HT1080 (cell line): ENCODE measurements at places on chromosomes 2 and 18.

- DNase-seq: peak; percentile 35
Measured at GRCh38 chr18:23547846-23548245, 38.5 kb downstream of the NPC1 start.

DNA sequence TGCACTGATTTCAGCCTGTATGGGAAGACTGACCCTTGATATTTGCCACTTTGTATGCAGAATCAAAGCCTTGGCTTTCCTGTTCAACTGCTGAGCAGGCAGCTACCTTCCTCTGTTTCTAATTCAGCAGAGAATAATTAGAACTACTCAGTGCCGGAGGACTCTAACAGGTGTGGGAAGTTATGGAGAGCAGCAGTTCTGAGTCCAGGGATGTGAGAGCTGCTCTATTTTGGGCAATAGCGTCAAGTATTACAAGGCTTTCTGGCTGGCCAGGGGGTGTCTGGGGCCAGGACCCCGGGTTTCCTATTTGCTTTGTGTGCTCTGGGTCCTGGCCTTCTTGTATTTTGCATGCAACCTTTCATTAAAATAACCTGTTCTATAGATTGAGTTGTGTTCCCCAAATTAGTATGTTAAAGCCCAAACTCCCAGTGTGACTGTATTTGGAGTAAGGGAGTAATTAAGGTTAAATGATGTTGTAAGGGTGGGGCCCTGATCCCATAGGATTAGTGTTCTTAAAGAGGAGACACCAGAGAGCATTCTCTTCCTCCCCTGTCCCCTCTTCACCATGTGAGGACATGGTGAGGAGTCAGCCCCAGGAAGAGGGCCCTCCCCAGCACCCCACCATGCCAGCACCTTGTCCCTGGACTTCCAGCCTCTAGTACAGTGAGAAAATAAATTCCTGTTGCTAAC is 5.6 kb upstream of the NTSR2 start:
- DNase-seq: no peak

DNA sequence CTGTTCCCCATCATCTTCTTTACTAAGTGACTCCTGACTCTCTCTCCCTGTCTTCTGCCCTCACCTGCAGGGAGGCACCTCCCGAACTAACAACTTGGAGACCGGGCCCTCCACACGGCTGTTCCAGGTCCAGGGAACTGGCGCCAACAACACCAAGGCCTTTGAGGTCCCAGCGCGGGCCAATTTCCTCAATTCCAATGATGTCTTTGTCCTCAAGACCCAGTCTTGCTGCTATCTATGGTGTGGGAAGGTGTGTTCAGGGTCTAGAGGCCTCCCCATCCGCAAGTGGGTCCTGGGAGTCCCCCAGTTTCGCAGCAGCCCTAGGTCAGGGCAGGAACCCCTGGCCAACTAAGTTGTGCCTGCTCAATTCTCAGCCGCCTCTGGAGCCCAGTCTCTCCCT is 15.5 kb downstream of the VIL1 start:
- DNase-seq: no peak

DNA sequence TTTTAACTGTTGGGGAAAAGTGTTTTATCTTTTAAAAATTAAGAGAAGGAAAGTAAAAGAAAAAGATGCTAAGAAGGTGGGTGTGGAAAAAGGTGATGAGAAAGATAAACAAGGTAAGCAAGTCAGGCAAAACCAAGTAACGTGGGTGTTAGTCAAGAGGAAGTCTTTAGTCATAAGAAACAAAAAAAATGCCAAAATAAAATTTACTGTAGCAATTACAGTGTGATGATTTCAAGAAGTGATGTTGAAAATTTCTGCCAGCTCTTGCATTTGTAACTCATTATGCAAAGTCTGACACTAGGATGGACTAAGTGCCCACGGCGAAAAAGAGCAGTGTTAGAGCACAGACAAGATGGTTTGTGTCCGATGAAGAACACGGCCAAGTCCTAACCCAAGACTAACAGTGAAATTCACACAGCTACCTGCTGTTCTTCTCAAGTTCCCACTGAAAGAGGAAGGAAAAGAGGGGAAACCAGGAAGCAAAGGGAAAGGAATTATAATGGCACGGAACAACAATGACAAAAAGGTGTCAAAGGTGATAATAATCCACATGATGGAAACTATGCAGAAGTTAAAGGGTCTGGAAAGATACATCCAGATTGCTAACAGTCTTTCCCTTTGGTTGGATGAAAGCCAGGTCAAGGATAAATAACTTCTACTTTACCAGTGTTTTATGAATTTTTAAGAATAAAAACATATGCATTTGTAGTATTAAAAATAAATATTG is 34.1 kb downstream of the NOL10 start:
- no peak for DNase-seq

GRCh38 chr2:101052147-101052546 is 50.1 kb downstream of the RPL31 start:
- no peak for DNase-seq

GRCh38 chr18:63365876-63366212 is 1.2 kb downstream of the KDSR start:
- no peak for DNase-seq

DNA sequence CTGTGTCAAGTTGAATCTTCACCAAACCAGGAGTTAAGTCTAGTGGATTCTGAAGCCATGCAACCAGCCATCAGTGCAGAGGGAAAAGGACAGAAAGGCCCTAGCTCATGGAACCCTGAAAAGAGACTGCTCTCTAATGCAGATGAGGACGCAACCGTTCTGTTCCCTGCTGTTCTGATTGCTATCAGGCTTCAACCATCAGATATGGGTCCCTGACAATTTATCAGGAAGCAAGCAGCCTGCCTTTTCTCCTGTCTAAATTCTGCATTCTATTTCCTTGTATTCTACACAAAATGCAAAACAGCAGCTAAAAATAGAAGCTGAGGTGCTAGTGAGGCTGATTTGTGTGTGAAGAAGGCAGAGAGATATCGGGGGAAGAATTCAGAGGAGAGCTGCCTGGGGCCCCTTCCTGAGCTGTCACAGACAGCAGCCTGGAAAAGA is 68.4 kb upstream of the RTN4 start:
- no peak for DNase-seq

DNA sequence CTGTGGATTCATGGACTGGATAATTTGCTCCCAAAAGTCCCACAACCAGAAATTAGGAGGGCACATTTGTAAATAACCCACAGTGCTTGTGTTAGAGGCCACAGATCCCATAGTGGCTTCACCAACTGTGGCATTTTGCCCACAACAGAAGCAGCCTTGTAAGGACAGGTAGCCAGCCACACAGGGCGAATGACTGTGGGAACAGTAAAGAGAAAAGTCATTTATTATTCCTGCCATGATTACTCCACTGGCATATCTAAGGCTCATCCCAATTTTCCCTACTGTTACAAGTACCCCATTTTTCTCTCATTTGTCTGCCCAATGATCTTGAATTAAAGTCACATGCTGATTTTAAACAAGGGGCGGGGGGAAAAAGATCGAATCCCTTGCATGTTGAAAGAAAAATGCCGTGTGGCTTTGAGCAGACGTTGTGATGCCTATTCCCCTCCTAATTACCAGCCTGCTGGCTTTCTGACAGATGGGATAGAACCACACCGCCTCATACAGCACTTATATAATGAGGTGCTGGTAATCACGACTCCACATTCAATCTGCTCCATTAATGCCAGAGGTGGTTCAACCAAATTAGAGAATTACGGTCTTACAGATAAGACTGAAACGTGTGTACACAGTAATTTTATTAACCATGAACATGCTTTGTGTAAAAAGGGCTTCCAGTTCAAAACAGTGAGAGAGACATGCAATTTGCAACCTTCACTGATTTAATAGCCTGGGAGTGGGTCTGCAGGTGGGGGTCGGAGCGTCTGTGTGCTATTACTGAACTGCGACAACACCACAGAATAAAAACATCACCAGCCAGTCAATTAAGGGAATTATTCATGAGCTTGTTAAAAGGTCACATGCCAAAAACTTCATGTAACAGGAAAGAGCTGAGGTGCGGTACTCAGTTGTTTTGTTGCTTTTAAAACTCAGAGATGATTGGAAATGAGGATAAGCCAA is 196.0 kb downstream of the TMEM163 start:
- DNase-seq: no peak

DNA sequence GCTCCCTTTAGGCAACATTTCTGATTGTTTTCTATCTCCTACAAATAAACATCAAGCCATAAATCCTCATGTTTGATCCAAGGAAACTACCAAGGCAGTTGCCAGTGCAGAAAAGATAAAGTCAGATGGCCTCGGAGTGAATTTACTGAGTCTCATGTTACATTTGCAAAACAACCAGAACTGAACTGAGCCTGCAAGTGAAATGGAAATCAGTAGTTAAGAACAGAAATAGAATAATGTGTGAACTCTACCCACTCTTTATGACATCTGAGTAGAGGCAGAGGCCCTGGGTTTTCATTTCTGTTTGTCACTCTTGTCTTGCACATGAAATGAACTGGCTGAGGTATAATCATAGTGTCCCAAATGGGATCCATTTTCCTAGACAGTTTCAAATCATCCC is 20.4 kb upstream of the DAPL1 start:
- DNase-seq: no peak

- DNase-seq: no peak
Measured at GRCh38 chr2:3522961-3523421, 3.7 kb upstream of the ADI1 start.

DNA sequence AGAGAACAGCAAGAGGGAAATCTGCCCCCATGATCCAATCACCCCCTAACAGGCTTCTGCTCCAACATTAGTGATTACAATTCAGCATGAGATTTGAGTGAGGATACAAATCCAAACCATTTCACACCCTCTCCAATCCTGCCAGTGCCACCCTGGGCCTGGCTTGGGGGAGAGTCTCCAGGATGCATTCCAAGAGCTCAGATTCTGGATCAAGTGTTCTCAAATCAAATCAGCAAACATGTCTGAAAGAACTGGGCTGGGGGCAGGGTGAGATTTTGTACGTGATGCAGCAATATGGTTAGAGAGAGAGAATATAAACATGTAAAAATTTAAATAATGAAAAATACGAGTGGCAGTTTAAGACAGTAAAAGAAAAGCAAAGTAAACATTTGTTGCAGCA is 2100.9 kb upstream of the CELF4 start:
- DNase-seq: no peak

- DNase-seq: no peak
Measured at GRCh38 chr2:29789911-29790485, 131.4 kb downstream of the ALK start.

GRCh38 chr18:55076643-55077218 is 117.5 kb upstream of the CCDC68 start:
- no peak for DNase-seq

GRCh38 chr18:21571772-21572171 is 28.7 kb downstream of the ESCO1 start:
- no peak for DNase-seq

DNA sequence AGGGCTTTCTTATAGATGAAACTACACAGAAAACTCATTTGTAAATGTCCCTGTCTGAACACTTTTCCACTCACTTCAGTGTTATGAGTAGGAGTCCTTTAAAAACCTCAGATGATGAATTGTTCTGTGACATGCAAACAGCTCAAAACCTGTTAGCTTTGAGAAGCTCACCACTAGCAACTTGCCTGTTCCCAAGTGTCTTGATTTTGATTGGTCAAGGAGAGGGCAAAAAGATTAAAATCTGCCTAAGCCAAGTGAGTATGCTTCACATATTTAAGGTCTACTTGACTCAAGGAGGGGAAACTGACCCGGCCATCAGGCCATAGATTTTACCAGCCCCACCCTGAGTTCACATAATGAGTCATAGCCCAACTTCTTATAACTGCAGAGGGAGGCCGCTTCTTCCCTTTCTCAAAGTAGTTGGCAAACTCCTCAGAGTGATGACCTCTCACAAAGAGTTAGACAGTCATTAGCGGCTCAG is 45.2 kb upstream of the MEIS1 start:
- peak; percentile 32 for DNase-seq

DNA sequence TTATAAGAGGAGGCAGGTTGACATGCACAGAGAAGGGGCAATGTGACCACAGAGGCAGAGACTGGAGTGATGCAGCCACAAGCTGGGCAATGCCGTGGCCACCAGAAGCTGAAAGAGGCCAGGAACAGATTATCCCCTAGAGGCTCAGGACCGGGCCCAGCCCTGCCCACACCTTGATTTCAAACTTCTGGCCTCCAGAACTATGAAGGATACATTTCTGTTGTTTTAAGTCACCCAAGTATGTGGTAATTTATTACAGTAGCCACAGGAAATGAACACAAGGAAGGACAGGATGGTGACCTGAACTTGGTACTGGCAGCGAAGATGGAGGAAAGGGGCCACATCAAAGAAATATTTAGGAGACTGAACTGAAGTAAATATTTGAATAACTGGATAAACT is 66.8 kb upstream of the RIOK3 start:
- peak; percentile 16 for DNase-seq

- DNase-seq: no peak
Measured at GRCh38 chr2:120601566-120601965, 134.1 kb upstream of the GLI2 start.

- no peak for DNase-seq
Measured at GRCh38 chr2:144625226-144625625, 105.3 kb upstream of the ZEB2 start.

- peak; percentile 62 for DNase-seq
Measured at GRCh38 chr2:229296016-229296415, 24.9 kb upstream of the PID1 start.

GRCh38 chr2:174023591-174024523 is 58.7 kb upstream of the SP3 start:
- peak; percentile 84 for DNase-seq

- no peak for DNase-seq
Measured at GRCh38 chr2:239184179-239184578, 216.6 kb downstream of the HDAC4 start.

GRCh38 chr2:109247812-109248211 is 118.8 kb downstream of the SH3RF3 start:
- DNase-seq: no peak

- DNase-seq: no peak
Measured at GRCh38 chr2:74426181-74426758, 4.7 kb downstream of the WDR54 start.

- peak; percentile 34 for DNase-seq
Measured at GRCh38 chr2:163370169-163370886, 365.5 kb downstream of the FIGN start.

- peak; percentile 60 for DNase-seq
Measured at GRCh38 chr2:41928526-41928925, 119.3 kb upstream of the PKDCC start.

- no peak for DNase-seq
Measured at GRCh38 chr18:33123862-33124518, 316.5 kb downstream of the CCDC178 start.

- no peak for DNase-seq
Measured at GRCh38 chr2:241862775-241863535, 4.3 kb upstream of the PDCD1 start.

- DNase-seq: no peak
Measured at GRCh38 chr2:46784278-46784677, 131.3 kb downstream of the MCFD2 start.
